Panc1 (cell line): ENCODE measurements at places on chromosomes 11 and 22. TPM values are rescaled to one million over a fixed set of nuclear protein-coding genes. Genes with fewer than 3 reads are reported as not detected.

MARK2 gene
- 41.1 TPM for total RNA-seq

TRPM5 gene
- 0.08 TPM for total RNA-seq

DNA sequence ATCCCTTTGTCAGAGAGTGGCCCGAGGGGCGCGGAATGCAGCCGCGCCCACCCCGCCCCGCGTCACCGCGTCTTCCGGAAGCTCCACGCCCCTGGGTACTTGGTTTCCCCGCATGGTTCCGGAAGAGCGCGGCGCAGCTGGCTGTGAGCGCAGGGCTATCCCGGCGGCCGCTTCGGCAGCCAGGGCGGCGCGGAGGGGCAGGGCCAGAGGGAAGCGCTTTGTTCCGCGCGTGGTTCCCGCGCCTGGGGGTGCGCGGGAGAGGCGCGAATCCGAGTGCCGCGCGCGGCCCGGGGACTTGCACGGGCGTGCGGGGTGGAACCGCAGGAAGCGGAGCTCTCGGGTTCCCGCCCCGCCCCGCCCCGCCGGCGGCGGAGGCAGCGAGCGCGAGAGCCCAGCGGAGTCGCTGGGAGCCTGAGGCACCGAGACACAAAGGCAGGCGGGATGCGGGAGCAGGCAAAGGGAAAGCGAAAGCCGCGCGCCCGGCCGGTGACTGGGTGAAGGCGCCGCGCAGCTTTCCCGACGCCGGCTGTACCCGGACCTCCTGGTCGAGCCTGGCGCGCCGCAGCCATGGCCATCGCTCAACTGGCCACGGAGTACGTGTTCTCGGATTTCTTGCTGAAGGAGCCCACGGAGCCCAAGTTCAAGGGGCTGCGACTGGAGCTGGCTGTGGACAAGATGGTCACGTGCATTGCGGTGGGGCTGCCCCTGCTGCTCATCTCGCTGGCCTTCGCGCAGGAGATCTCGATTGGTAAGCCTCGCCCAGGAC, at the start of gene PANX1:
PANX1 (plus strand) TSS at position 96 of the 766 bp plus-strand sequence; CDS start at position 568, 472 bp downstream.
- H3K27ac ChIP-seq = peak within 1 kb of the TSS; percentile 80
- DNase-seq = no peak
- H3K4me3 ChIP-seq = peak within 1 kb of the TSS; percentile 77
- no peaks in the 10 kb centered on the region for H3K27me3 ChIP-seq
- H3K4me1 ChIP-seq = peaks cover 44% of the 10 kb centered on the region

- no peak overlapping the region for H3K27ac ChIP-seq
- no peaks in the 10 kb centered on the region for H3K36me3 ChIP-seq
- no peaks in the 10 kb centered on the region for H3K4me1 ChIP-seq
- no peak overlapping the region for H3K4me3 ChIP-seq
Observed at GRCh38 chr11:116225784-116226585, 546.8 kb downstream of the BUD13 start.

DNA sequence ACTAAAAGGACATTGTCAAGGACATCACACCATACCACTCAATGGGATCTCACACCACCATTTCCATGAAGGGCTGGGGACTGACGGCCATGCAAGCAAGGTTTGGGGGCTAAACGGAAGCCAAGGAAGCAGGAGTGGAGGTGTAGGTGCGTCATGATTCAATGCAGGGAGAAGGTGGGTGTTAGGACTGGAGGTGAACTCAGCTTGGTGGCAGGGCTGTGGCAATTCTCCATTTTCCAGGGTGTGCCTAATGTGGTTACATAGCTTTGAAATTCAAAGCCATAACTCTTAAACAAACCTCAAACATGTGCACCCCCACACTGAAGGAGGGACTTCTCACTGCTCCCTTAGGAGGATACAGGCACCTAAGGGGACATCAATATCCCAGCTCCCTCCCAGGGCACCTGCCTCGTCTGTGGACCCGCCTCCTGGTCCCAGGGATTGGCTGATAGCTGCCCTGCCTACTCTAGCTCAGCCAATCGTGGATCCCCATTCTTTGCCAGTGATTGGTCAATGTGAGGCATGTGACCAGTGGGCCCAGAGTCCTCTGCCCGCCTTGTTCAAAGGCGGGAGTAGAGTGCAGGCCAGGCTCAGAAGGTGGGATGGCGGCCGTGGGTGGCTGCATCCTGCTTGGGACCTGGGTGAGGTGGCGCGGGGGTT, 64.6 kb downstream of the CTTN start:
- no peak for DNase-seq
- H3K4me1 ChIP-seq = peaks cover 5% of the 10 kb centered on the region
- H3K27me3 ChIP-seq = no peaks in the 10 kb centered on the region
- no peaks in the 10 kb centered on the region for H3K36me3 ChIP-seq
- no peak overlapping the region for H3K27ac ChIP-seq

- H3K27me3 ChIP-seq = no peaks in the 10 kb centered on the region; the same call in 1 of the 2 replicates
- H3K27ac ChIP-seq = no peak overlapping the region
Observed at GRCh38 chr22:32661296-32661695, 140.2 kb upstream of the TIMP3 start.

GRCh38 chr11:112162761-112163546, 940 bp downstream of the IL18 start:
- peak overlapping the region; percentile 79 for H3K27ac ChIP-seq
- no peaks in the 10 kb centered on the region for H3K36me3 ChIP-seq
- DNase-seq = no peak
- H3K4me1 ChIP-seq = peaks cover 48% of the 10 kb centered on the region

DNA sequence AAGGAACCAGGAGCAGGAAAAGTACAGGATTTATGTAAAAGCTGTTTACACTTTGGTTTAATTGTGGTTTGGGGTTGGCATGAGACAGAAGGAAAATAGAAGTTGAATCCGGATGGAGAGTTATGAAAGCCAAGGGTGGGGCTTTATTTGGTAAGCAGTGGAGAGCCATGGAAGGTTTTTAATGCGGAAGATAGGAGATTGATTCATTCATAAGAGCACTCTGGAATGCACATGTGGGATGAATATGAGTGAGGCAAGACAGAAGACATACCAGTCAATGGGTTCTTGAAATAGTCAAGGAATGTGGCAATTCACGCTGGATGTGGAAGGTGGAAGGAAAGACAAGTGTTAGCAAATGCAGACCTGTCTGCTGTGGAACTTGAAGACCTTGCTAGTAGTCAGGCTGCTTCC, 9.3 kb upstream of the GLB1L3 start:
- no peaks in the 10 kb centered on the region for H3K4me1 ChIP-seq
- no peak for DNase-seq
- H3K27ac ChIP-seq = no peak overlapping the region
